ENCODE measurements at places on chromosomes 1 and 21. TPM values are rescaled to one million over a fixed set of nuclear protein-coding genes. Genes with fewer than 3 reads are reported as not detected.

The HTR6 gene
- polyA plus RNA-seq: 1.3 TPM

The FBXO28 gene
- 36.3 TPM for polyA plus RNA-seq

The LENEP gene
- polyA plus RNA-seq: not detected

The SLC9C2 gene
- polyA plus RNA-seq: 0.06 TPM

DNA sequence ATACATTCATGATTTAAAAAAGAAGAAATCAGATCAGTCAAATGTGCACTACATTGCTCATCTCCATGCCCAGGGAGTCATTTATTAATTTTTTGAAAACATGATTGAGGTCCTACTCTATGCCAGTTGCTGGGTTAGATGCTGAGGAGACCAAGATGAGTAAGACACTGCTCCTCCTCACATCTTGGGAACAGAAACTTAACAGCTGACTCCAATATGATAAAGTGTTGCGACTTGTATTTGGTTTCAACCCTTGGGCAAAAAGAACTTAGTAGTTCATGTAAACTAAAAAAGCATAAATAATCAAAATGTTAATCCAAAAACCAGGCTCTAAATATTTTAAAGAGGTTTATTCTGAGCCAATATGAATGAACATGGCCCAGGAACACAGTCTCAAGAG, 56.9 kb downstream of the OPTC start:
- DNase-seq: no peak

DNA sequence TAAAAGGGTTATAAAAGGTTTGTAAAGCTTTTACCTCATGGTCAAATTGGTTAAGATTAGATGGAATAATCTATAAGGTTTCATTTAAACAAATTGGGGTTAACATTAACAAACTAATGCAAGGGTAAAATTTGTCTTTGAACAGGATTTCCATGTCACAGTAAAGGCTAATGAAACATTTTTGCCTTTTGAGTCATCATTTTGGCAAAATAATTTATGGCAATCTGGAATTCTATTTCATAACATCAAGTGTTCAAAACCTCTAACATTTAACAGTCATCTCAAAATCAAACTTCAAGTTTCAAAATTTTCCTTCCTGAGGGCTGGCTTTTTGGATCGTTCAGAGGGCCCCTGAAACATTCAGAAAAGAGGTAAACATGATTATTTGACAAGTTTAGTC, 6.6 kb upstream of the CD46 start:
- no peak for DNase-seq

GRCh38 chr1:21814241-21814918, 2.3 kb downstream of the LDLRAD2 start:
- DNase-seq: no peak

DNA sequence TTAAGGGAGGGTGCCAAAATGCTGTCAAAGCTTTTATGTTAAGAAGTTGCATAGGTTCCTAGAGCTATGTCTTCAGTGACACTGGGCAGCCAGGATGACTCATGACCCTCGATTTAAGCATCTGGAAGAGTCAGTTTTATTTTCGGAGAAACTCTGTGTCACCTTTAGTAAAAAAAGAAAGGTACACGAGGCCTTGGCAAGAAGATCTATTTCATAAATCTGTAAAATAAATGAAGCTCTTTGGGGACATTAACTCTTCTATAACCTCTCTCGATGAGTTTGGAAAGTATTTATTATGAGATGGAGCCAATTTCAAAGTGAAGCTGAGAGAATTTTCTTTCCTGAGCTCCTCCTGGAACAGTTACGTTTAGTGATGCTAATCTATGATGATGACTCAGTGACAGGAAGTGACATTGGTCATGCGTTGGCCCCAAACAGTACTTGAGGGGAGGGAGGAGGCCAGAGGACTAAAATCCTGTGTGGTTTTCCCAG, 156.5 kb downstream of the HLX start:
- no peak for DNase-seq

GRCh38 chr1:223266632-223267172, 97.3 kb downstream of the SUSD4 start:
- DNase-seq: no peak

DNA sequence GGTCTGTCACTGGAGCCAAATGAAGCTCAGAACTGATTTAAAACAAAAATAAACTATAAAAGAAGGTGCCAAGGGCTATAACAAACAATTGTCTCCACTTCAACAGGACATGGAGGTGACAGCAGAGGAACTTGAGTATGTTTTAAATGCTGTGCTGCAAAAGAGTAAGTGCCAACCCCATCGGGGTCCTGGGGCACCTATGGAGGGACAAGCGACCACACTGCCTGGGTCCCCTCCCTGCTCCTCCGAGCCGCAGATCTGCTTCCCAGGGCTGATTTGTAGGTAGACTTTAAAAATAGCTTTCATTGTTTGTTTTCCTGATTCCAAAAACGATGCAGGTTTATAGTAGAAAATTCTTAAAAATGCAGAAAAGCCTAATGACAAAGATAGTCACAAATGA, 42.8 kb downstream of the CAPN9 start:
- no peak for DNase-seq

DNA sequence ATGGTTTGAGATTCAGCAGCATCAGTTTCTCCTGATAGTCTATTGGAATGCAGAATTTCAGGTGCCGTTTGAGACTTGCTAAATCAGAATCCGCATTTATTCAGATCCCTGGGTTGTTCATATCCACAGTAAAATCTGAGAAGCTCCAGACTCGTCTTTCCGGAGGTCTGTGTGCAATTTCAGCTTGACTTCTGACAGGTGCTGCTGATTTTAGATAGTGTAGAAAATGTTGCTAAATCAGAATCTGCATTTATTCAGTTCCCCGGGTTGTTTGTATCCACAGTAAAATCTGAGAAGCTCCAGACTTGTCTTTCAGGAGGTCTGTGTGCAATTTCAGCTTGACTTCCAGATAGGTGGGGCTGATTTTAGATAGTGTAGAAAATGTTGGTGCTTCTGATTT, 113.7 kb downstream of the PAPPA2 start:
- DNase-seq: no peak

DNA sequence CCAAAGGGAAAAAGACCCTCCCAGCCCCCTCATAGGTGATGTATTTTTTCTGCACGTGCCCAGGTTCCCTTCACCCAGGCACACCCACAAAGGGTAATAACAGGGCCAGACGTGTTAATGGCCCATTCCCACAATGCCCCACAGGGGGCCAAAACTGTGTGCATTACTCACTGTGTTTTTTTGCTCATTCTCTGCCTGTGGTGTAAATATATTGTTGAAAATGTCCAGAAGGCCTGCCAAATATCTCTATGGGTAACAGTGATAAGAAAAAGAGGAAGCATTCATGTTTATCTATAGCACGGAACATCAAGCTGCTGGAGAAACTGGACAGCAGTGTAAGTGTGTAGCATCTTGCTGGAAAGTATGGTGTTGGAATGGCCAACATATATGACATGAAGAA, 21.9 kb downstream of the RHEX start:
- no peak for DNase-seq

DNA sequence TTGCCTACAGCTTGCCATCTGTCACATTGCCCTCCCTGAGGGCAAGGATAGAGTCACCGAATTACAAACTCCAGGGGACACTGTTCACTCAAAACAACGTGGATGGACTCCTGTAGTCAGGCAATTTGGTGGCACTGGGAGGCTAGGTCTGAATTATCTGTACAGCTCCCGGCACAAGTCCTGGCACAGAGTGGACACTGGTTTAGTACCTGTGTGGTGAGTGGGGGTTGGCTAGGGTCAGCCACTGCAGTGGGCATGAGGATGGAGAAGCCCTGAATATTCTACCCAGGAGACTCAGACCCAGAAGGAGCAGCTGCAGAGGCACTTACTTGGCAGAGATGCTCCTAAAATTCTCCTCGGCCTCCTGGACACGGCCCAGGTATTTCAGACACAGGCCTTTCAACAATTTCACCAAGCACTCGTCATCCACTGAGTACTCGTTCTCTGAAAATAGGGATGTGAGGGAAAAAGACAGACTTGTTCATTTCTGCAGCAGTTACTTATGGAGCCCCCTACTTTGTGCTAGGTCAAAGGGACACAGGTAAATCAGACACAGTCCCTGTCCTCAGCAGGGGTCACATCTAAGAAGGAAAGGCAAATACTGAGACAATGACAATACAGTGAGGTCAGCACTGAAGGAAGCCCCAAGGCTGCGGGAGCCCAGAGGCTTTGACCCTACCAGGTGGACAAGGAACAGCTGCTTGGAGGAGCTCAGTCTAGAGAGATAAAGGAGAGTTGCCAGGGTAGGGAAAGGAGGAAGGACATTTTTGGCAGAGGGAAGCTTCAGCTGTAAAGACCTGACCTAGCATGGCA, 40.5 kb downstream of the TTC39A start:
- no peak for DNase-seq

GRCh38 chr1:65165269-65165993, 17.4 kb downstream of the AK4 start:
- DNase-seq: no peak

GRCh38 chr1:182196897-182197870, 135.7 kb upstream of the ZNF648 start:
- no peak for DNase-seq

GRCh38 chr1:168223261-168223660, 2.5 kb upstream of the SFT2D2 start:
- no peak for DNase-seq

DNA sequence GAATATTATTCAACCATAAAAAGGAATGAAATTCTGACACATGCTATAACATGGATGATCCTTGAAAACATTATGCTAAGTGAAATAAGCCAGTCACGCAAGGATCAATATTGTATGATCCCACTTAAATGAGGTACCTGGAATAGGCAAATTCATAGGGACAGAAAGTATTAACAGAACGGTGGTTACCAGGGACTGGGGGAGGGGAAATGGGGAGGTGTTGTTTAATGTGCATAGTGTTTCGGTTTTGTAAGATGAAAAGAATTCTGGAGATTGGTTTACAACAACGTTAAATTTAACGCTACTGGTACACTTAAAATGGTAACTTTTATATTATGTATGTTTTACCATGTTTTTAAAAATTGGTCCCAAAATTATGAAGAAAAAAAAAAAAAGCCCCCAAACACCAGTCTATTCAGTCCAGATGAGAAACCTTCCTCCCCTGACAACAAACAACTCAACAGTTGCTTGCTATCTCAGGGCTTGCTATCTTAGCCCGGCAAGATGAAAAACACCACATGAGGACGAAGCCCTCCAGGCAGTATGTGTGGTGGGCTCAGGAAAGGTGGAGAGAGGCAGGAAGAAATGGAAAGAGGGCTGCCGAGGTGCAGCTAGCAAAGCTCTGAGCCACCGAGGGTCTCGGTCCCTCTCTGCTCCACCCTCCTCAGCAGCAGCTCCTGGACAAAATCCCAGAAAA, 8.5 kb downstream of the NUAK2 start:
- no peak for DNase-seq

DNA sequence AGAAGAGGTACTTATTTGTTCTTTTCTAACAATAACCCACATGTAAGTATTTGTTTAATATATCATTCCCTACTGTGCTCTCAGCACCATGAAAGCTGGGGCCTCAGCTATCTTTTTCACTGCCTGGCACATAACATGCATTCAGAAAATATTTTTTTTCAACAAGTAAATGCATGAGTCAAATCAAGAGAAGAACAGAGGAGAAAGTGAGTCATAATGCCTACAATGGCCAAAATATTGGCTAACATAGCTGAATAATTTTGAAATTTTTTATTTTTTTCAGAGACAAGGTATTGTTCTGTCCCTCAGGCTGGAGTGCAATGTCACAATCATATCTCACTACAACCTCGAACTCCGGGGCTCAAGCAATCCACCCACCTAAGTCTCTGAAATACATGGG, 252.2 kb upstream of the ADAMTS5 start:
- no peak for DNase-seq
